ENCODE measurements at places on chromosomes 7 and 10.

GRCh38 chr7:121744877-121745276 is 128.1 kb upstream of the PTPRZ1 start:
- DNase-seq, result no peak

- DNase-seq, result no peak
Observed at GRCh38 chr10:52066383-52066782, 247.7 kb upstream of the DKK1 start.

DNA sequence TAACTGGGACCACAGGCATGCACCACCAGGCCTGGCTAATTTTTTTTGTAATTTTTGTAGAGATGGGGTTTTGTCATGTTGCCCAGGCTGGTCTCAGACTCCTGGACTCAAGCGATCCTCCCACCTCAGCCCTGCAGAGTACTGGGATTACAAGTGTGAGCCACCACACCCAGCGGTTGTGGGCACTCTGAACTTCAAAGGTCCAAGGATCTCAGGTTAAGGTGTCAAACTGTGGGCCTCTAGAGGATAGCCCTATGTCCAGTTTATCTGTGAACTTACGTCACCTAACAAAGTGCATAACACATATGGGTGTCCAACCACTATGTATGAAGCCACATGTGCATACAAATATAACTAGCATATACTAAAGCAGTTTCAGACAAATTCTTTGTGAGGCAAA is 3.2 kb upstream of the IL2RA start:
- DNase-seq, result no peak

DNA sequence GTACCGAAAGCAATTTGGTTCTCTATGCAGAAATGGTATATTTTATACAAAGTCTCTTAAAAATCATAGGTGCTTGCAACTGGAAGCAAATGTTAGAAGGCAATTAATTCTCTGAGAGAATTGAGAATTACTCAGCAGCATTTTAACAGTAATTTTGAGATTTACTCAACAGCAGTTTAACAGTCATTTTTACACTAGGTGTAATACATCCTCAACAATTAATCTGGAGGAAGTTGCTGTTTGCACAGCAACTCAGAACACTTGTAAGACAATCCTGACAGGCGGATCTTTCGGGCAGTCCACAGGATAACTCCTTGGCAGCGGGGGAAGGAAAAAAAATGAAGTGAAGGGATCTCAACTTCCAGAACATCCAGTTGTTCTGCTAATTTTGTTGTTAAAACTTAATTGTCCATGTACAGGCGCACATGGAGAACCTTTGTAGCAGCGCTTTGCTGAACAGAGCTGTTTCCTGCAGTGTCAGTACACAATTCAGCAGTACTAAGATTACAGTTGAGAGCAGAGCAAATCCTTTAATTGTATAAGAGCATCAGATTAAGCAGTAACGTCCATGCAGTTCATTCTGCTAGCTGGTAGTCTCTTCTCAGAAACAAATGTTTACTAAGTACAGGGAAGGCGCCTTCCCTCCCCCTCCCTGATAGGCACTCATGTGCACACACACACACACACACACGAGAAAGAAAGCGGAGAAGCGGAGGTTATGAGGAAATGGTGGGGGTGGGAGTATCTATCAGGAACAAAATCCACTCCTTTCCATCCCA is 43.8 kb downstream of the ENO4 start:
- no peak for DNase-seq

DNA sequence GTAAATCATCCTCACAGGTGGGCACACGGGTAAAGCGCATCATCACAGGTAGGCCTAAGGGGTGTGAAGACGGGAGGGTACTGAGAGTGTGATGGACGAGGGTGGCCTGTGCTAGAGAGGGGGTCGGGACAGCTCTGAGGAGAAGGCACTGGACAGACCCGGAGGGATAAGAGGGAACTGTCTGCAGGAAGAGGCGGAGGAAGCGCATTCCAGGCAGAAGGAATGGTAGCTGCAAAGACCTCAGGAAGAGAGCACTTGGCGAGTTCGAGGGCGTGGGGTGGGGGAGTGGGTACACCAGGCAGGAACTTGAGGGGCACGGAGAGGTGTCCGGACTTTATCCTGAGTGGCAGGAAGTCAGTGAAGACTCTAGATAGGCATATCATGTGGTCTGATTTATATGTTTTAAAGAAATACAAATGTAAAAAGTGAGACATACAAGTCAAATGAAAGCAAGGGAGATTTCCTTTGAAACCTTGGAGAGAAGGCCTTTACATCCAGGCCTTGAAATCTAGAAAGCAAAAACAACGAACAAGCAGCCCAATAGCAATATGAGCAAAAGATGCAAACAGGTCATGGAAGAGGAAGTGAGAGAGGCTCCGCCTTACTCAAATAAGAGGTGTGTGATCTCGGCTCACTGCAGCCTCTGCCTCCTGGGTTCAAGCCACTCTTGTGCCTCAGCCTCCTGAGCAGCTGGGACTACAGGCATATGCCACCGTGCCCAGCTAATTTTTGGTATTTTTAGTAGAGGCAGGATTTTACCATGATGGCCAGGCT is 3.6 kb downstream of the LHPP start:
- DNase-seq, result no peak

GRCh38 chr7:14045651-14046050 is 56.2 kb upstream of the ETV1 start:
- no peak for DNase-seq

- peak; percentile 69 for DNase-seq
Observed at GRCh38 chr7:142385491-142386340, 127.9 kb upstream of the PRSS58 start.

- DNase-seq, result no peak
Observed at GRCh38 chr7:155840909-155841308, 28.6 kb upstream of the SHH start.

DNA sequence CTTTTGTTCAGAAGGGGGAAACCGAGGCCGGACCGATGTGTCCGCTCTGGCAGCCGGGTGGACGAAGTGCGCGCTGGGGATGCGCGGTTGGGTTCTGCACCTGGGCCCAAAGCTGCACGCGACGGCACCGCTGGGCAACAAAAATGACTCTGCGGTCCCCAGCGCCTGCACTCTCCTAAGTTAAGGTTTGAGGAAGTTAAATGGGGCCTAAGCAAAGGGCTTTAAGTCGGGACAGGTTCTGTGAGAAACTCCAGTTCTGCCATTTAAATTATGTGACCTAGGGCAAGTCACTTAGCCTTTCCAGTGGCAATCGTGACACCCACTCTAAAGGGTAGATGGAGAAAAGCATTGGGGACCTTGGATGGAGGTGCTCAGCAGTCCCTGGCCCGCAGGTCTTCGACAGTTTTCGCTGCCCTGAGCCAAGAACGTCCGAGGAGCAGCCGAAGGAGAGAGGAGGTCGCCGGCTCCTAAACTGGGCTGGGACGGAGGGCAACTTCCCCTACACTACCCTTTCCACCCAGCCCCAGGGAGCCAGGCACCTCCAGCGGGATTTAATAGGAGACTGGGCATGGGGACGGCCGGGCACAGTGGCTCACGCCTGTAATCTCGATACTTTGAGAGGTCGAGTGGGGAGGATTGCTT is 534 bp upstream of the ACBD5 start:
- peak; percentile 36 for DNase-seq

GRCh38 chr10:49163741-49164140 is 24.4 kb downstream of the TMEM273 start:
- DNase-seq, result no peak

GRCh38 chr7:91013078-91013477 is 251.2 kb upstream of the FZD1 start:
- no peak for DNase-seq

DNA sequence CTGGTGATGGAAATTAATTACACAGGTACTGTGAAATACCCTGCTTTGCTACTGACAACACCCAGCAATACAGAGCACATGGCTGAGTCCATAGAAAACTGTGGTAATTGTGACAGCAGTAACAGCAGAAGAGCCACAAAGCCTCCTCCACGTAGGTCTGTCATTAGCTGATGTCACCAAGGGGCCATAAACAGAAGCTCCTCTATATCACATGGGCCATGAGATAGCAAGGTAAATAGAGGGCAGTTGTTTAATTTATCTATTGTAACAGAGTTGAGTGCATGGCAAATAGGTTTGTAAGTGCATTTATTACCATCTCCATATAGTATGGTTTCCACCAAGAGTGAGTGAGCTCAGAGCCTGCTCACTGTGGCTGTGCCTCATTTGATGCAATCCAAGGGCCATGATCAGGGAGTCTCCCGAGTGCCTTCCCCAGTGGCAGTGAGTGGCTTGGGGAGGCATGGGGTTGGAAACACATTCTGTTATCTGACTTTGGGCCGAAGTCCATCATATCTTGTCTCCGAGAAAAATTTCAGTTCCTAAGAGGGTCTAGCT is 281.2 kb downstream of the SKAP2 start:
- DNase-seq, result no peak

GRCh38 chr7:76244781-76245391 is 43.2 kb downstream of the SRRM3 start:
- no peak for DNase-seq

All from SW480 (cell line).